NCI-H2081 treated with DMSO at 0.1 percent for 48 hours (cell line): ENCODE measurements at places on chromosomes 12 and 14.

DNA sequence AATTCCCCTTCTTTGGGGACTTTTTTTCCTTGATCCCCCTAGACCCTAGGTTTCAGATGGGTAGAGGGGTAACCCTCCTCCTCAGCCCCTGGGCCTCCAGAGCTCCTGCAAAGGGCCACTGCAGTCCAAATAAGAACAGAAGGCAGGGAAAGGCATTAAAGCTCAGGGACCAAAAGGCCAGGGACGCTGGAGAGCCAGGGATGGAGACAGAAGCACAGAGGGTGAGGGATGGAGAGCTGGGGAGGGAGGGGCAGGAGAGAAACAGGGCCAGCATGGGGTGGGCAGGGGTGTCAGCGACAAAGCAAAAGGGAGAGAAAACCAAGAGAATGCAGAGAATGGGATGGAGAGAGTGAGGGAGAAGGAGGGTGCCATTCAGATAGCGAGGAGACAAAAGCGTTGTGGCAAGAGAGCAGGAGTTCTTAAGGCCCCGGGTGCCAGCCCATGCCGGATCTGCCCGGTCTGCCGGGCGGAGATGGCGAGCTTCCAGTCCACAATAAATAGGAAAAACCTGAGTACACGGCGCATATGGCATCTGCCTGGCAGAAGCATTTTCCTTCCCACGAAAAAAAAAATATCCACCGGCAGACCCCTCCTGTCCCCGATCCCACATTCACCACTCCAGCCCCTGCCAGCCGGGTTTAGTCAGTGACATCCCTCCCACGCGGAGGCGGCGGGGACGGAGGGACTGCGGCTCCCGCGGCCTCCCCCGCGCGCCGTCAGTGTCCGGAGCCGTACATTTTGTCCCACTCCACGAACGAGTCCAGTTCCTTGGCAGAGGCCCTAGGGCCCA lies 28.6 kb downstream of the FIGNL2 start:
- DNase-seq, result no peak

DNA sequence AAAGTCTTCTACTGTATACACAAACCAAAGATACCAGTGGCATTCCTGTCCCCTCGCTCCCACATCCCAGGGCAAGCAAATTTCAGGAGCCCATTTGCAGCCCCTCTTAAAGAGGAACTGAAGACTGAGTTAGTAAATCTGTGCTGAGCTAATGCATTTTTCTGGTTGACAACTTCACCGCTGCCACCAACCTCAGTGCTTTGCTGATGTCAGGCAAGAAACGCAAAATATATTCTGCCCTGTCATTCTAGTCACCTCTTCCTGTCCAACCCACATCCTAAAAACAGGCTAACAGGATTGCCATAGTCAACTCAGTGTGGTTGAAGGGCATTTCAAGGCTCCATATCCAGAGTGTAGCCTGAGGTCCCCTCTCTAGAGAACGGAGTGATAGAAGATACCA lies 59.4 kb upstream of the FICD start:
- DNase-seq, result no peak

- no peak for DNase-seq
Measured at GRCh38 chr14:63726499-63726898, 1.4 kb downstream of the SGPP1 start.

DNA sequence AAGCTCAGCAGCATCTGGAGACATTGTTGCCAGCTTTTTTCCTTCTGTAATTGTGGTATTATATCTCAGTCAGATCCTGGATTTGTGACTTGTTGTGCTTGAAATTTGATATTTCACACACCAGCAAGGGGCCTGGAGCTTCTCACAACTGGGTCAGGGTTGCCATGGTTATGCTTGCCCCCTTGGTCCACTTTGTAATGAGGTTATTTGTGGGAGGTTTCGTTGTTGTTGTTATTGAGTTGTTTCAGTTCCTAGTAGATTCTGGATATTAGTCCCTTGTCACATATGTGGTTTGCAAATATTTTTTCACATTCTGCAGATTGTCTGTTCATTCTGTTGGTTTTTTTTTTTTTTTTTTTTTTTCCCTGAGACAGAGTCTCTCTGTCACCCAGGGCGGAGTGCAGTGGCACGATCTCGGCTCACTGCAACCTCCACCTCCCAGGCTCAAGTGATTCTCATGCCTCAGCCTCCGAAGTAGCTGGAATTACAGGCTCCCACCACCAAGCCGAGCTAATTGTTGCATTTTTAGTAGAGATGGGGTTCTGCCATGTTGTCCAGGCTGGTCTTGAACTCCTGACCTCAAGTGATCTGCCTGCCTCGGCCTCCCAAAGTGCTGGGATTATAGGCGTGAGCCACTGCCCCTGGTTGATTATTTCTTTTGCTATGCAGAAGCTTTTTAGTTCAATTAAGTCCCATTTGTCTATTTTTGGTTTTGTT lies 80.6 kb upstream of the ETV6 start:
- DNase-seq, result no peak

- no peak for DNase-seq
Measured at GRCh38 chr12:47981496-47982260, 18.3 kb downstream of the TMEM106C start.

DNA sequence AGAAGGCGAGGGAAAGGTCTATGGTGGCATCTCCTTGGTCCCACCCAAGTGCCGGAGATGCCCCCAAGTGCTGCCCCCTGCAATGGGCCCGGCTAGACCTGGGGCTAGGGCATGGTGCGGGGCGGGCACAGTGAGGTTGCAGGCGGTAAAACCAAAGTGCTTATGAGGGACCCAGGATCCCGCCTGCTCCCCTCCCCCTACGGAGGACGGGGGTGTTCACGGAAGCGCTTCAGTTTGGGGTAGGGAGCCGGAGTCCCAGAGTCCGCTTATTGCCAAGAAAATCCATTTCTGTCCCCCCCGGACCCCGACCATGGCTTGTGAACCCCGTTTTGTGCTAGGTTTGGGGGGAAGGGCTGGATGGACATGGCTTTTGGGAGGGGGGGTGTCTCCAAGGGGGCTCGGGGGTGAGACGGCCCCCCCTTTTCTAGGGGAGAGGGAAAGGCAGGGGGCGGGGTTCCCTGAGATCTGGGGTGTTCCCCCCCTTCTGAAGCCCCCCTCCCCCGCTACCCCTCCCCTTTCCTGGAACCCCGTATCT lies 5.4 kb upstream of the GPR84 start:
- DNase-seq, result no peak

GRCh38 chr14:87094913-87095312 lies 898.1 kb downstream of the GALC start:
- DNase-seq, result no peak

- DNase-seq, result no peak
Measured at GRCh38 chr14:55777877-55778276, 197.9 kb downstream of the KTN1 start.

GRCh38 chr14:88541324-88541723 lies 13.5 kb downstream of the PTPN21 start:
- no peak for DNase-seq

DNA sequence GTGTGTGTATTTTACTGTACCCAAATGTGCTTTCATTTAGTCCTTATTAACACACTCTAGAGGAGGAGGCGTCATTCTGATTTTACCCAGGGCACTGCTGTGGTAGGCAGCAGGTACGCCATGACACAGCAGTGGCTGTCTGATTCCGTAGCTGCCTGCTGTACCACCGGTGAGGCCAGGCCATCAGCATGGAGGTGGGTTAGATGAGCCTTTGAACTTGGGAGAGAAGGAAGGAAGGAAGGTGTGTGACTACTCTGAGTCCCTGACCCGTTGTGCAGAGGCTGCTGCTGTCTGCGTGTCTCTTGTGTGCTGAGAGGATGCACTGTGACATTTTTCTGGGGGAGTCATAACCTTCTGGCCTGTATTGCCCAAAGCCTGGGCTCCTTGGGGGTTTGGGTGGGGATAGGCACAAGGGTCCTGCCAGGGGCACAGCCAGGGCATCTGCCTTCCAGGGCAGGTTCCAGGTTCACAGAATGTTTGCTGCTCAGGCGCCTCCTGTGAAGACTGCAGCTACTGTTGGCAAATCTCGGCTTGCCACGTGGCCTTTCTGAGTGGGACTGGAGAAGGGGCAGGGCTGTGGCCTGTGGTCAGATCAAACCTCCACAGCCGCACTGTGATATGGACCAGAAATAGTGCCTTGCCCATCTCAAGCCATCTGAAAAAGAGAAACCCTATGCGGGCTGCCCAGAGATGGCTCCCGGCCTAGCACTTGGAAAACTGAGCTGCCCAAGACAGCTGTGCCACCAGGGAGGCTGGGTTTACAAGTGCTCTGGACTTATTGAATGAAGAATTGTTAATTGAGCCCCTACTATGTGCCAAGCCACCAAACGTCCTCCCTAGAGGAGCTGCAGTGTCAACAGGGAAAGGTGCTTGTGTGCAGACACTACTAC lies 47.1 kb downstream of the MLXIP start:
- no peak for DNase-seq
